ENCODE measurements at places on chromosomes 16 and 17.

GRCh38 chr17:80257716-80258213 is 2.9 kb upstream of the RNF213 start:
- DNase-seq: no peak

DNA sequence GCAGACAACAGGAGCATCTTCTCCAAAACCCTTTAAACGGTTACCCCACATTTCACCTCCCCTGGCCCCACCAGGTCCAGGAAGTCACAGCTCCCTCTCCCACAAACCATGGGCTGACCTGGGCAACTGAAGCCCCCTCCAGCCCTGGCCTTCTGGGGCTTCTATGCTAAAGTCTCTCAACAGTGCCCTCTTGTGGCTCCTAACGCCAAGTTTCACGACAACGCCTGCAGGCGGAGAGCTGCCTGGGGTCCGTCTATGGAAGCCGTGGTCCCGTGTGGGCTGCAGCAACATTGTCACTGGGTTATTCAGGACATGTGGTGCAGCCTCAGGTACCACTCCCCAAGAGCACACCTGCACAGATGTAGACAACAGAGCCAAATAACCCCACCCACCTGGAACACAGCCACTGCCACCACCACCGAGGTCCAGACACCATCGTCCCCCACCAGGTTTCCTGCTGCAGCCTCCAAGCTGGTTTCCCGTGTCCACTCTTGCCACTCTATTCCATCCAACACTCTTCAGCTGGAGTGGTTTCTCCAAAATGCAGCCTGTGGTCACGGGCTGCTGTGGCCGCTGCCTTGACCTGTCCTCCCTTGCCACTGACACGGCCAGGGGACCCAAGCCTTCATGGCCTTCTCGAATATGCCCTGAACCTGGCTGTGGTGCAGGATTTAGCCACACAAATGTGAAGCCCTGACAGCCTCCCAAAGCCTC is 19.1 kb downstream of the C16orf95 start:
- peak; percentile 57 for DNase-seq

DNA sequence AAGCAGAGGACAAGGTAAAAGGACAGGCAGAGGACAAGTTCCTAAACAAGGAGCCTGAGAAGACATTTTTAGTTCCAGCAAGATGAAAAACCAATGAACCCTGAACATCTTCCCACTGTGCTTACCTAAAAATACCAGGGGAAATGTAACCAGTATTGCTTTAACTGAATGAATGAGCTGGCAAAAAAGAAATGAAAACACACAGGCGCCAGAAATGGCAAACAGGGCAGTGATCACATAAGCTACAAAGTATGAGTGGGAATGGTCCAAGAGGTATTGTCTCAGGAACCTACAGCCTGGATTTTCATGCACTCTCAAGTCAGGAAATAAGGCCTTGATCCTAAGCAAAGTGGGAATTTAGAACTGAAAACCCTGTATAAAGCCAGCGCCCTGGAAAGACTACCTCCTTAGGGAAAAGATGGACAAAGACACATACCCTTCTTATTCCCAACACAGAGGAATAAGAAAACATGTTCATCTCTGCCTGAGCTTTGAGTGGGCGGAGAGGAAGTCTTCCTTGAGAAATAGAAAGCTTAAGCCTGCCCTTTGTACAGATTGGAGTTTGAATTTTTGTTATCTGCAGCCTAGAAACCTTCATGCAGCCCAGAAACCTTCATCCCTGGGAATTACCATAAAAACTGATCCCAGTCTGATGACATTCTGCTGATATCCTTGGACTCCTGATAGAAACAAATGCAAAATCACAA is 2.1 kb downstream of the CMTM2 start:
- no peak for DNase-seq

DNA sequence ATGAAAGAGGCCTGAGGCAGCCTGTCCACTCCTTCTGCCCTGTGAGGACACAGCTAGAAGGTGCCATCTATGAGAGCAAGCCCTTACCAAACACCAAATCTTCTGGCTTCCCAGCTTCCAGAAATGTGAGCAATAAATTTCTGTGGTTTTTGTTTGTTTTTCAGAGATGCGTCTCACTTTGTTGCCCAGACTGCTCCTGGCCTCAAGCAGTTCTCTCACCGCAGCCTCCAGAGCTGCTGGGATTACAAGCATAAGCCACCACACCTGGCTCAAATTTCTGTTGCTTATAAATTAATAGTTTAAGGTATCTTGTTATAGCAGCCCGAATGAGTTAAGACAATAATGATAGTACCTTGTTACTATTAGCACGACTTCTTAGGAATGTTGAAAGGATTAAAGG is 12.5 kb upstream of the SLC16A11 start:
- DNase-seq: no peak

GRCh38 chr17:74798239-74798707 is 22.1 kb upstream of the NAT9 start:
- no peak for DNase-seq

DNA sequence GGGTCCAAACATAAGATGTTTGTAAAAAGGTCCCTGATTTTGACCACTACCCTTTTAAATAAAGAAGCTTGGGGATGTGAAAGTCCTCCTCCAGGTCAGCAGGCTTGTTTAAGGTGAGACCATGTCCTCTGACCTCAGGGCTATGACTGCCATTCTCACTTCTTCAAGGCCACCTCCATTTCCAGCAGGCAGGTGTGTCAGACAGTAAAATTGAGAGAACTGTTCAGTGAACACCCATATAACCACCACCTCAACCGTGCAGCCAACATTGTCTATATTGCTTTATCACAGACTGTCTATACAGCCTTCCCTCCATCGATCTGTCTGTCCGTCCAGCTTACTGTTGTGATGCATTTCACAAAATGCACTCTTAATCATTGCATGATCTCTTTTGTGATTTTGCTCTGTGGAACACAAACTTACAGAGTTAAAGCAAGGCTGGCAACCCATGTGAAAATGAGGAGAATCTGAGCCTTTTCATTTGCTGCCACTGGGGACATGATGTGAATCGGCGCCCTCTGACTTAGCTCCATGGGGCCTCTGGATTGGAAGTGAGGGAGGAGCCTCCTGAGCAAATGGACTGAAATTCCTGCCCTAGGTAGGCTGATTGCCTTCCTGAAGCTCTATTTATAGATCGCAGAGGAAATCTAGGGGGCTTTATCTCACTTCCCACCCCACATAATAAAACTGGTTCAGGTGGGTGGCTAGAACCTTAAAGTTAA is 53.8 kb downstream of the ZNRF1 start:
- no peak for DNase-seq

DNA sequence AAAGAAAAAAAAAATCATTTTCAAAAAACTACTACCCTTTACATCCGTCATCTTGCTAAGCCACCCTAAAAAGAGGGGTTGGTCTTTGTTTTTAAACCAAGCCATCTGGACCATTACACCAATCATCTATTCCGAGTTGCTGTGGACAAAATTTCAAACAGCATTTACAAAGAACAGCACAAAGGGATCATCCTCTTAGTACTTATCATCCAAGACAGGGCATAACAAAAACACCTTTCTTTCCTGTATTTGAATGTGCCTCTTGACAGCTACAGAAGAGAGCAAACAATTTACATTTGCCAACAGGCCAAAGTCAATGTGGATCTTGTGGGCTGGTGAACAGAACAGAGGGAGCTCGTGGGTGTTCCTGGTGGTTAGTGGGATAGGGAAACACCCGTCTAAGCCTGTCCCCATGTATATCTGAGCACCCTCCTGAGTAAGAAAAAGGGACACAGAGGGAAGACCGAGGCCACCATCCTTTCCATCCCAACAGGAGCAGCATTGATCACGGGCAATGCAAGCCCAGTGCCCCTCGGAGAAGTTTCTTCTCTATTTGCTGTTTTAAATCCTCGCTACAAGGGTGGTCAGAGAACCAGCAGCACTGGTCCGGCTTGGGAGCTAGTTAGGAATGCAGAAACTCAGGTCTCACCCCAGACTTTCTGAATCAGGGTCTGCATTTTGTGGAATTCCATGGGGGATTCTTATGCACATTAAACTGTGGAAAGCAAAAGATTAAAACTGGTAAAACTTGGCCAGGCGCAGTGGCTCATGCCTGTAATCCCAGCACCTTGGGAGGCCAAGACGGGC is 1.9 kb downstream of the SLC39A11 start:
- DNase-seq: no peak

- no peak for DNase-seq
Observed at GRCh38 chr17:39699818-39700147, at the start of gene ERBB2. TSS of gene ERBB2 (plus strand) at chr17:39700064. CDS start at chr17:39700239, 175 bp downstream.

DNA sequence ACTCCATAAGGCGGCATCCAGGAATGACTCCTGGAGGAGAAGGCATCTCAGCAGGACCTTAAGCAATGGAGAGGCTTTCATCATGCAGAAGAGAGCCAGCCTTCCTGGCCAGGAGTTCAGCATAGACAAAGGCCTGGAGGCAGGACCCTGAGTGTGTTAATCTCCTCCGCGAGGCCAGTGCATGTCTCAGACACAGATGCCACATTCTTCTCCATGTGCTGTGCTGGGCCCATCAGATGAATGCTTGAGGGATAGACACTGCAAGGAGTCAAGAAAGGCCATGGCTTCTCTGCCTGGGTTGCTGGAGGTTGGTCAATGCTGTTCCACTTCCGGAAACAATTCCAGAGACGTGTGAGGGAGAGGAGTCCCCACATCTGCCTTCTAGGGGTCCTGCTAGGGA is 147.5 kb downstream of the IRX5 start:
- DNase-seq: no peak

DNA sequence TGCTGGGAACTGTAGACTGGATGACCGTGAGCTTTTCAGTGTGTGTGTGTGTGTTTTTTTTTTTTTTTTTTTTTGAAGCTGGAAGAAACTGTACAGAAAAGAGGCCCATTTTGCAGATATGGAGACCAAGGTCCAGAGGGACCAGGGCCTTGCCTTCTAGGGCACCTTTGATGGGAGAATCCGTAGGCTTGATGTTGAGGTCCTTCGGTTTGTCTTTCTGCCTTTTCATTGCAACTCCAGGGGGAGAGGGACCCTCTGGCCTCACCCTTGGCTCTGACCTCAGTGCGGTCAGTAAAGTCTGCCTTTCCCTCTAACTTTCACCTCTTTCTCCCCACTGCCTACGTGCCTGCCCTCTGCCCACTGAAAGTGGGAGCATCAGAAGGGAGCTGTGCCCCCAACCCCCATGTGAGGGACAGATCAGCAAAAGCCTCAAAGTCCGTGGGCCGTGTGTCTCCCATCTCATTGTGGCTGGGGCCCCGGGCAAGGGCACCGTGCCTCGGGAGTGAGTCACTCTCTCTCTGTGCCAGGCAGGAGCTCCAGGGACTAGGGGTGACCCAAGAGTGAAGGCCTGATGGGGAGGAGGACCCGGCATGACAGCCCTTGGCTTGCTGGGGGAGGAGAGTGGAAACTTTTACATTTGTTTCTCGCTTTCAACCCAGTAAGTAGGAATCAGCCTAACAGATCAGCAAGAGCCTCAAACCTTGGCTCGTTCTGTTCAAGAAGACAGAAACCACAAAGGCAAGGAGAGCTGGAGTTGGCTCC is 123.6 kb downstream of the CMIP start:
- peak; percentile 37 for DNase-seq

GRCh38 chr17:74123350-74123749 is 80.1 kb upstream of the RPL38 start:
- no peak for DNase-seq

DNA sequence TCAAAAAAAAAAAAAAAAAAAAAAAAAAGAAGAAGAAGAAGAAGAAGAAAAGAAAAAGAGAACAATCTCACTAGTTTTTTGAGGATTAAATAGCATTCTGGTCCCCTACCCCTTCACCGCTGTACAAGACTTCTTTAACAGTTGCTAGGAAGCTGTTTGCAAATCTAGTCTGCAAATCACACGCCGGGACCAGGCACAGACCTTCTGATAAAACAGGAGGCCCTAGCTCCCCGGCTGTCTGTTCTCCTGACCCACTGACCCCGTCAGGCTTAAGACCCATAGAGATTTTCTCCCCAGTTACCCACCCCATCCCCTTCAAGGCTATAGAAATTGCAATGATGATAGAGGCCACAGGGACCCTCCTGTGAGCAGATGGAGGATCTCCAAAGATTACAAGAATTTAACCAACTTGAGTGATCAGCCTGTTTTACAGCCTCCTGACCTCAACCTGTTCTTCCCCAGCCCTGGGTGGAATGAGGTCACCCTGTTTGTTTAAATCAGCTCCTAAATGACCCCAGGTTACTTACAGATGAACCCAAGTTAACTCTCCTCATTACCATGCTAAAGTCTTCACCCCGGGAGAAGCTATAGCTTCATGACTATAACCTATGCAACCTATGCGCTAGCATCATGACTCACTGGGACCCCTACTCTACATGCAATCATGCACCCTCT is 11.8 kb upstream of the SULT1A1 start:
- no peak for DNase-seq

- no peak for DNase-seq
Observed at GRCh38 chr17:71963351-71963750, 157.5 kb upstream of the SOX9 start.

- peak; percentile 12 for DNase-seq
Observed at GRCh38 chr16:57377080-57377841, 5.0 kb downstream of the CX3CL1 start.

DNA sequence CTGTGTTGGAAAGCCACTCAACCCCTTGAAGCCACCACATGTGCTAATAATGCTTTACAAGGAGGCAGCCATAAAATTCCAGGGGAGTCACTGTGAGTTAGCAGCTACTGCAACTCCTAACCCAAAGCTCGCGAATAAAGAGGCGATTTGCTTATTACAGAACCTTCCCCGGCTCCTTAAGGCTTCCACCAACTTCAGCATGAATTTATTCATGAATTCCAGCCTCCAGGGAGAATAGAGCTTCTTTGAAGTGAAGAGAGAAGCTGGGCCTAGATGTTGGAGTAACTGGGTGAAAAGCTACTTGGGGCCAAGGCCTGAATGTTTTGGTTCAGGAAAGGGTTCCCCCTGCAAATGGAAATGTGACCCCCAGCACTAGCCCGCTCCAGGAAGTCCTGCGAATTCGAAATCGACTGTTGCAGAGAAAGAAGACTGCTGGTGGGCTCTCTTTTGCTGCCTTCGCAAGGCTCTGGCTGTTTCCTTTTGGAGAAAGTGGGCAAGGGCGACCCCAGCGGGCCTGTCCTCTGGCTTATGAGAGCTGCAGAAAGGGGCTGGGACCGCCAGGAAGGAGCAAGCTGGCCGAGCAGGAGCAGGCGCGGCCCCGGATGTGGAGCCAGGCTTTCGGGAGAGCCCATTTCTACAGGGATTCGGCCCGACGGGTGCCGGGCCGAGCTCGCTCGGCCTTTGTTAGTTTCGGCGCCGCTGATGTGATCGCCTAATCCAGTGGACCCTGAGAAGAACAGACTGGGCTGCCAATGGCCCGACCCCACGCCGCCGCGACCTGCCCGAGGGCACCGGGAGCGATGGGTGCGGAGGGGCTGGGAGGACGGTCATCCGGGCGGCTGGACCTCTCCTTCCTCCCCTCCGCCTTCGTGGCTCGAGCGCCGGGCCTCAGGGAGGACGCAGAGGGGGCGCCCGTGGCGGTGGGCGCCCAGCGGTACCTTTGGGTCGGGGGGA is 7.6 kb downstream of the CBX8 start:
- DNase-seq: no peak

GRCh38 chr16:48101069-48101674 is 54.6 kb downstream of the ABCC12 start:
- DNase-seq: peak; percentile 65

DNA sequence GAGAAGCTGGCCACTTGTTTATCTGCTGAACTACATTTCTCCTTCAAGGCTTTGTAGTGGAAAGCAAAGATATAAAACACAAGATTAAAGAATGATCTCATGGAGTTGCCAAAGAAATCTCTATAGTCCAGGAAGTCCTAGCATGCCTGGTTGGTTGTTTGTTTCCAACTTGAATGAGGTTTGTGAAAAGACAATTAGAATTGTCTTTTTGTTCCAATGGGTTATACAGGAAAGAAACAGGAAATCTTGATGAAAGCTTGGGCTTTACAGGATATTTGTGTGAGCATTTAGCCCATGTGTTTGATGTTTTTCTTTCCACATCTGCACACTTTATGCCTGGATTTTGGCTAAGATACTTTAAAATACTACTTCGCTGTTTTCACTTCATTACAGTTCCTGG is 273.4 kb downstream of the CEP112 start:
- DNase-seq: no peak

GRCh38 chr16:85535352-85536072 is 77.6 kb upstream of the GSE1 start:
- no peak for DNase-seq

Measured in activated CD4-positive, alpha-beta T cell treated with anti-CD3 and anti-CD28 coated beads, Interleukin-2, Interleukin-6, amounts not matched to agents 100 ng/mL and 50 ng/mL, durations not matched to agents 16 hours and 8 hours (primary cell).